NCI-H1417 (cell line): ENCODE measurements at places on chromosomes 16 and 17.

GRCh38 chr17:30586818-30587595 lies 109.8 kb downstream of the GOSR1 start:
- DNase-seq: no peak

DNA sequence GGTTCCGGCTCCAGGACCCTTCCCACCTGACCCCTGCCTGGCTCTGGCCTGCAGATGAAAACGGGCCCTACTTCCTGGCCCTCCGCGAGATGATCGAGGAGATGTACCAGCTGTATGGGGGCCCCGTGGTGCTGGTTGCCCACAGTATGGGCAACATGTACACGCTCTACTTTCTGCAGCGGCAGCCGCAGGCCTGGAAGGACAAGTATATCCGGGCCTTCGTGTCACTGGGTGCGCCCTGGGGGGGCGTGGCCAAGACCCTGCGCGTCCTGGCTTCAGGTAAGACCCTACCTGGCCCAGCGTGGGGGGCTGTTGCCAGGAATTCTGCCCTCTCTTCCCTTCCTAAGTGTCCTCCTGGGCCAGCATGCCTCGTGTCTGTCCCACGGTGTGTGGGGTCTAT lies 8.6 kb upstream of the SLC7A6 start:
- no peak for DNase-seq

- DNase-seq: no peak
Observed at GRCh38 chr17:61058066-61058465, 341.6 kb upstream of the TBX2 start.

DNA sequence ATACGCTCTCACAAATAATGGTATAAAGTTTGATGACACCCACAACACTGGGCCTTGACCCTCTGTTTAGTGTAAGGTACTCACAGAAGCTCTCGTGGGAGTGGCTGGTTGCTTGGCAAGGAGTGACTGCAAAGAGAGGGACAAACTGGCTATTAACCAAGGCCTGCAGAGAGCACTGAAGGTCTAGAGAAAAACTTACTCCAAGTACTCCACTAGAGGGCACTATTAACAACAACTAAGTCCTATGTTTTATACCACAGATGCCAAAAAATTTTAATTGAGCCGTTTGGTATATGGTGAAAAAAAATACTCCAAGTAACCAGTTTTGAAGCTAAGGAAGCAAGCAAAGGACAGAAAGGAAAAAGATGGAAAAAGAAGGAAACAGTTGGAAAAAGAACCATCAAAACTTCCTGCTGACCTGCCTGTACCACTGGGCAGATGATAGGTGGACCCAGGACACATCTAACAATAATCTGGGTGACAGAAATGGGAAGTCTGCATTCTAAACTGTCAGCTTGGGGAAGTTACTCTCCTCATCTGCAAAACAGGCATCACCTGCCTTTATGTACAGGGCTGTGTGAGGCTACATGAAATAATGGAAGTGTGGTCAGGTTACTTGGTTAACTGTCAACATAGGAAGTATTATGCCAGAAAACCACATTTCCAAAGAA lies 23.2 kb downstream of the DYNC1LI2 start:
- DNase-seq: no peak

DNA sequence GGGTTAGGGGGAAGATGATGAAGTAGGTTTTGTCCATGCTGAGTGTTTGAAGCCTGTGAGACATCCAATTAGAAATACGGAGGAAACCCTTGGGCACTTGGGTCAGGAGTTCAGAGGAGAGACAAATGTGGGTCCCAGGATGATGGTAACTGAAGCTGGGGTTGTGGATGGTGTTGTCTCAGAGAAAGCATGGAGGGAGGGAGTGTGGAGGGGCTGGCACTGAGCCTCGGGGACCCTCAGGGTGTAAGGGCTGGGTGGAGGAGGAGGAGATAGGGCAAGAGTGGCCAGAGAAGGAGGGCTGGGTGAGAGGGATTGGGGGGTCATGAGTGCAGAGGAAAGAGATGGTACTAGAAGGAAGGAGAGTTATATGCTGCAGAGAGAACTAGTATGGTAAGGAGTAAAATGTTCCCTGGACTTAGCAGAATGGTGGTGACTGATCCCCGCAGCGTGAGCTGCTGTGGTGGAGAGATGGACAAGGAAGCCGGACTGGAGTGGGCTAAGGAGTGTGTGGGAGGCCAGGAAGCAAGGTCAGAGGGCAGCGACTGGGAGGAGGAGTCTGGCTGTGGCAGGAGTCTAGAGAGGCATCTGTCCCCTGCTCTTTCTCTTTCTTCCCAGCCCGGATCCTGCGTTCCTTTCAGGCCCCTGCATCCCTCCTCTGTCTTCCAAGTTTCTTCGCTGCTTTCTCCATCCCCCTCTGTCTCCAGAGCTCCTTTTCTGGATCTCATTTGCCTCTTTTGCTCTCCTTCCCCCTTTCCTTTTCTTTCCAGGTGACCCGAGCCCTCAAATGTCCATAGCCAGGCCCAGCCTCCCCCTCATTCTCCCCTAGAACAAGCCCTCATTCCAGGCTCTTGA lies 3.9 kb upstream of the COL1A1 start:
- no peak for DNase-seq

GRCh38 chr17:28367641-28368305 lies 2.3 kb downstream of the VTN start:
- no peak for DNase-seq

DNA sequence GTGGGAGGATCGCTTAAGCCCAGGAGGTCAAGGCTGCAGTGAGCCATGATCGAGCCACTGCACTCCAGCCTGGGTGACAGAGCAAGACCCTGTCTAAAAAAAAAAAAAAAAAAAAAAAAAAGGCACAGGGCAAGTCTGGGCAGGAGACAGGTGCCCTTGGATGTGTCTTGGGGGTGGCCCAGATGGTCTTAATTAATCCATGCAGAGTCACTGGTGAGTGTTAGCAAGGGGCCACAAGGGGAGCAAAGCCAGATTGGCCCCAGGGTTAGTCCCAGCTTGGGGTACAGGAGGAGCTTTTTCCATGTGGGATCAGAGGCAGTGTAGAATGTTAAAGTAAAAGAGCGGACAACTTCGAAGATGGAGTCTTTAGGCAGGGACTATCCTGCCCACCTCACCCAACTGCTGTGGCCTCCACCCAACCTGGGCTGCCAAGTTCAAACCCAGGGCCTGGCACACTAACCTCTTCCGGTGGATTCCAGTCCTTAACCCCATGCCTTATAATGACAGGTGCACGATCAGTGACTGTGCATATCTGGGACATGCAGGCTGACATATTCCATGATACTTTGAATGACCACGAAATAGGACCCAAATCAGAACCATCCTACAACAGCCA lies 32.2 kb upstream of the MFSD6L start:
- DNase-seq: no peak

- peak; percentile 99 for DNase-seq
Observed at GRCh38 chr16:67396159-67397035, 3.1 kb upstream of the TPPP3 start.

DNA sequence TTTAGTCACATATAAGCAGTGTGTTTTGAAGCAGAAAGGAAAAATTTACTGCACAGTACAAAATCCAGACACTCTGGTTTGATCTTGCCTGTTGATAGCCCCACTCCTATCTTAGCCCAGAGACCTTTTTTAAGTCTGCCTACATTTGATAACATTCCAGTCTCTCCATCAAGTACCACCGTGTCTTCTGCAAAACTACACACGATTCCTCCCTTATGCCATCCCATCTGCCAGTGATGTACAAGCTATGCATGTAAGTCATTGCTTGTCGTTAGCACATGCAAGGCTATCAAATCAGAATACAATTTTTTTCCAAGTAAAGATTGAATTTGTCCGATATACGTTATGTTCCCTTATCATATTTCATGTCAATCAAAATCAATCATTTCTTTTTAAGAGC lies 14.9 kb downstream of the SHCBP1 start:
- DNase-seq: no peak

DNA sequence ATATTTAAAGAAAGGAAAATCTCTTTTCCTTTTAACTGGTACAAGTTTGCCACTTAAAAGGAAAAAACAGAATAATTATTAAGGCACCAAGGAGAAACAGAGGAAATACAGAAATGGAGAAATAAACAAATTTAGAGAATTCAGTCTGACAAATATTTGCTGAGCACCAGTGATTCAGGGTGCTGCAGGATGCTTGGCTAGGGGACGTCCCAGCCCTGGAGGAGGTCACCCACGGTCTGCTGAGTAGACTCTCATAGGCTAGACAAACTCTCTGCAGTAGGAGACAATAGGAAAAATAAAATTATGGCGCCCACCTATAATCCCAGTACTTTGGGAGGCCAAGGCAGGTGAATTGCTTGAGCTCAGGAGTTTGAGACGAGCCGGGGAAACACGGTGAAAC lies 15.9 kb downstream of the C1QTNF1 start:
- no peak for DNase-seq

- DNase-seq: peak; percentile 75
Observed at GRCh38 chr17:50904518-50905459, 38.6 kb upstream of the TOB1 start.
